ENCODE measurements at places on chromosomes 11 and 22.

GRCh38 chr22:27115816-27116256, 458.4 kb downstream of the MIAT start:
- DNase-seq = no peak

DNA sequence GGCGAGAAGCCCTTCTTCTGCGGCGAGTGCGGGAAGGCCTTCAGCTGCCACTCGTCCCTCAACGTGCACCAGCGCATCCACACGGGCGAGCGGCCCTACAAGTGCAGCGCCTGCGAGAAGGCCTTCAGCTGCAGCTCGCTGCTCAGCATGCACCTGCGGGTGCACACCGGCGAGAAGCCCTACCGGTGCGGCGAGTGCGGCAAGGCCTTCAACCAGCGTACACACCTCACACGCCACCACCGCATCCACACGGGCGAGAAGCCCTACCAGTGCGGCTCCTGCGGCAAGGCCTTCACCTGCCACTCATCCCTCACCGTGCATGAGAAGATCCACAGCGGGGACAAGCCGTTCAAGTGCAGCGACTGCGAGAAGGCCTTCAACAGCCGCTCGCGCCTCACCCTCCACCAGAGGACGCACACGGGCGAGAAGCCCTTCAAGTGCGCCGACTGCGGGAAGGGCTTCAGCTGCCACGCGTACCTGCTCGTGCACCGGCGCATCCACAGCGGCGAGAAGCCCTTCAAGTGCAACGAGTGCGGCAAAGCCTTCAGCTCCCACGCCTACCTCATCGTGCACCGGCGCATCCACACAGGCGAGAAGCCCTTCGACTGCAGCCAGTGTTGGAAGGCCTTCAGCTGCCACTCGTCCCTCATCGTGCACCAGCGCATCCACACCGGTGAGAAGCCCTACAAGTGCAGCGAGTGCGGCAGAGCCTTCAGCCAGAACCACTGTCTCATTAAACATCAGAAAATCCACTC, 12.2 kb downstream of the ZNF74 start:
- no peak for DNase-seq

DNA sequence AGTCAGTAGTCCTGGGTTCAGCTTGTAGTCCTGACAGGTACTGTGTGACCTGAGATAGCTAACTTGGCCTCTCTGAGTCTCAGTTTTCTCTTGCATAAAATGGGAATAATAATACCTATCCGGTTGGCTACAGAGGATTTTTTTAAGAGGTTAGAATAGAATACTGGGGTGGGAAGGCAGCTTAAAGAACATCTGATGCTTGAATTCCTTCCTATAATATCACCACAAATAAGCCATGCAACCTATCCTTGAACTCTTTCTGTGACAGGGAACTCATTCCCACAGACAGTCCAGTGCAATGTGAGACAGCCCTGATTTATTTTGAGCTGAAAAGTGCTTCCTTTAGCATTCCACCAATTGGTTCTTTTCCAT, 110.1 kb downstream of the CCDC81 start:
- DNase-seq = no peak

GRCh38 chr11:61744609-61745156, 7.8 kb upstream of the MYRF start:
- DNase-seq = no peak

DNA sequence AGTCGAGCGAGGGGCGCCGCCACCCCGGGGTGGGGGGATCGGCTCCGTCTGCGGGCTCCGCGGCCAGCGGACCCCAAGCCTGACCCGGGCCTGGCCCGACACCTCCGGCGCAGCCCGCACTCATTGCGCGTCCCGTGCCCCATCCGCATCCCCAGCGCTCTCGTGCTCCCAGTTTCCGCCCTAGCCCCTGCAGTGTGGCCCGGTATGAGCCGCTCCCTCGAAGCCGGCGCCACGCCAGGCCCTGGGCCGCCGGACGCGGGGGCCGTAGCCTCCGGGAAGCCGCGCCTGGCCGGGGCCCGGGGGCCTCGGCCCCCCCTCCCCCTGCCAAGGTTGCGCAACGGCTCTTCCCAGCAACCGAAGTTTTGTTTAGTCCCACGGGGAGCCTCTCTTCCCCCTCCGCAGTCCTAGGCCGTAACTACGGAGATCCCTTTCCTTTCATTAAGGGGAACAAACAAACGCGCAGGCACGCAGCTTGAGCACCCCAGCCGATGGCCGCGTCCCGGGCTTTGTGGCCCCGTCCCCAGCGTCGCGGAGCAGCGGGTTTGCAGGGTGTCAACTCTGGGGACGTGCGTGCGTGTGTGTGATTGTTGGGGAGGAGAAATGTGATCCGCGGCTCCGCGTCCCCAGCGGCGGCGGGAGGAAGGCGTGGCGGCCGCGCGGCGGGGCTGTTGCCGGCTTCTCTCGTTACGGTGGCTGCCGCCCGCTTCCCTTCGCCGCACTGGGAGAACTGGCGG, 883 bp downstream of the HIPK3 start:
- DNase-seq = peak; percentile 74

DNA sequence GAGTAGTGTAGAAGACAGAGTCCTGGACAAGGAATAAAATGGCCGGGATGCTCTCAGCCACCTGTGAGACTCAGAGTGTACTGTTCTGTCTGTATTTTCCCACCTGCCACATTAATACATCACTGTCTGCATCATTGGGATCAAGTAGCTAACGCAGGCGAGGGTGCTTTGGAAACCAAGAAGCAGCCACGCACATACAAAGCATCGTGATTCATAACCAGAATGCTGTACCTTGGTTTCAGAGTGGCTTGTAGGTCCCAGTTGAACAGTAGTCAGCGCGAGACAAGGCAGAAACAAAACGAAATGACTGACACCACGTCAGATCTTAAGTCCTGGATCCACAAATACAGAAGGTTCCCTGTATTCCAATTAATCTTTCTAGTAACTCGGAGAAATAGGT, 198.3 kb downstream of the GRIK4 start:
- no peak for DNase-seq

DNA sequence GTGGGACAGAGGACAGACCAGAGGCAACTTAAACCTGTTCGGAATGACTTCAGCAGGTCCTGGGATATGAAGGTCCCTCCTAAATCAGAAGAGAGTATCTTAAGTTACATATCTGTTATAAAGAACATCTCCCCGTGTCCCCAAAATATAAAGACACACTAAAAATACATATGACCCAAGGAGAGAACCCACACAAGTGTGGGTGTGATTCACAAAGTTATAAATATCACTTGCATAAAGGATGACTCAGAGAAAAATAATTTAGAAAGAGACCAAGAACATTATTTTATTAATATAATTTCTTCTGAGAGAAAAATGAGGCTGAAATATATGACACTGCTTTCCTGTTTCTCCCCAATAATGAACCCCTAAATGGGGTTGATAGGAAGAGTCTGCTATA, 14.2 kb downstream of the OR5B21 start:
- DNase-seq = no peak

GRCh38 chr11:80816966-80817365, 1376.1 kb upstream of the TENM4 start:
- no peak for DNase-seq

DNA sequence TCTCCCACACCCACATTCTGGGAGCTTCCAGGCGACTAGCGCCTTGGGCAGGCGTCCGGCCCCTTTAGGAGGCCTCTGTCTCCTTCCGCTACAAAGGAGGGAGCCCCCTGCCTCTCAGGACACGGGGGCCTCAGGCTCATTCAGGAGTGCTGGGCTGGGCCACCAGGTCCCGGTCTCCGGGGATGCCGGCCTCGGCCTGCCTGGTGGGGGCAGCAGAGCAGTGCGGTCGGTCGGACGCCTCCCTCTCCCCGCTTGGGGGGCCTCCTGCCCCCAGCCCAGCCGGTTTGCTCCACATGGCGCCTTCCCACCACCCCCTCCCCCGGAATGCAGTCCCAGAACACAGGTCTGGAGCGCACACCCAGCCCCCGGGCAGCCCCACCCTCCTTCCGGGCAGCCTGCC, 21.9 kb downstream of the MRPL23 start:
- no peak for DNase-seq

DNA sequence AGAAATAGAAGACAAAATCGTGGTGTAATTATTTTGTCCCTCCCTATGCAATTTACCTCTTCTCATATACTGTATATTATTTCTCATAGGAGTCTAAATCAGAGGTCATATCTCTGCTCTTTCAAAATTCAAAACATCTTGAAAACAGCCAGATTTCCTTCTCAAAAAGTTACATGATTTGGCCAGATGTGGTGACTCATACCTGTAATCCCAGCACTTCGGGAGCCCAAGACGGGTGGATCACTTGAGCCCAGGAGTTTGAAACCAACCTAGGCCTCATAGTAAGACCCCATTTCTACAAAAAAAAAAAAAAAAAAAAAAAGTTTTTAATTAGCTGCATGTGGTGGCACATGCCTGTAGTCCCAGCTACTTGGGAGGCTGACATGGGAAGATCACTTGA, 29.0 kb upstream of the DNAJB7 start:
- DNase-seq = no peak

DNA sequence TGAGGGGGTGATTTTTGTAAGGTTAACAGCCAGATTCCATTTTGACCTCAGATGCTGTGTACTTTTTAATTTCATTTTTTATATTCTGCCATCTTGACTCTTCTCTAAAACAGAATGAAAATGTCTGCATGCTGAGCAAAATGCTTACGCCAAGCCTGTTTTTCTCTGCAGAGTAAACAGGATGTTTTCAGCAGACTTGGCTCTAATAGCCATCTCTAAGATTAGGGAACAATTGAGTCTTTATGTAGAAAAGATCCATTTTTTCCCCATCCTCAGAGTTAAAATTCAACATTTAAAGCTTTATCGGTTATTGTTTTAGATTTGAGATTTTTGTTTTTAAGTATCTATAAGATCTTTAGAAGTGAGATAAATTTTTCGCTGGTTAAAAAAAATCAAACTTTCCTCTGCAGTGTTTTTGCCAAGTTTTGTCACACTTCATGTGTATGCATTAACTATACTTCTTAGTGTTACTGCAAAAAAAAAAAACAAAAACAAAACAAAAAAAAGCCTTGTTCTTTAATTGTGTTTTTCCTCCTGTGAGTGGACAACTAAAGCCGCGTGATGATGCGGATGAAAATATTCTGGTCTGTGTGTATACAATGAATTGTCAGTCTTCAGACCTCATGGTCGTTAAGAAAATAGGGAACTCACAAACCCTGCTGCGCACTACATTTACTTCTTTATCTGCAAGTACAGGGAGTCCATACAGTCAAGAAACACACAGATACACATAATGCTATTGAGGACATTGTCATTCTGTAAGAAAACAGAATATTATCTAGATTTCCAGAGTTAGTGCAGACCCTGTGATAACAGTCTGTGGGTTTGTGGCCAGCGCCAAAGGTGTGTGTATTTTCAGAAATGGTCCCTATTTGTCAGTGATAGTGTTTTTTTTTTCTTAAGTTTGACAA, 17.5 kb upstream of the ADSL start:
- no peak for DNase-seq

DNA sequence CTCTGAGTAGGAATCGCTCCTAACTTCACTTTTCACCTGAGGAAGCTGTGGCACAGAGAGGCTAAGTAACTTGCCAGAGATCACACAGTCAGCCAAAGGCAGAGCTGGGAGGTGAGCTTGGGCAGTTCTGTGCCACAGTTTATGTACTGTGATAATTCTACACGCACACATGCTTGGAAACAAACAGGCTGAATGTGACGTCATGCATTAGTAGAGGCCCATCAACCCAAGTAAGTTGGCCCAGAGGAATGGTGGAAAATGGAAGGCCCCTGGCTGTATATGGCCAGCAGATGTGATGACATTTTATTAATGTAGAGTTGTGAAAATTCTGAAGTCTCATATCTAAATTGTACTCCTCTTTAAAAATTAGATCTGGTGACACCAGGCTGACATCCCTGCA, 394.0 kb downstream of the MIAT start:
- DNase-seq = no peak

- no peak for DNase-seq
Observed at GRCh38 chr22:45125188-45125587, 38.5 kb upstream of the NUP50 start.
